ENCODE measurements at places on chromosomes 11 and 22. TPM values are rescaled to one million over a fixed set of nuclear protein-coding genes. Genes with fewer than 3 reads are reported as not detected.

DNA sequence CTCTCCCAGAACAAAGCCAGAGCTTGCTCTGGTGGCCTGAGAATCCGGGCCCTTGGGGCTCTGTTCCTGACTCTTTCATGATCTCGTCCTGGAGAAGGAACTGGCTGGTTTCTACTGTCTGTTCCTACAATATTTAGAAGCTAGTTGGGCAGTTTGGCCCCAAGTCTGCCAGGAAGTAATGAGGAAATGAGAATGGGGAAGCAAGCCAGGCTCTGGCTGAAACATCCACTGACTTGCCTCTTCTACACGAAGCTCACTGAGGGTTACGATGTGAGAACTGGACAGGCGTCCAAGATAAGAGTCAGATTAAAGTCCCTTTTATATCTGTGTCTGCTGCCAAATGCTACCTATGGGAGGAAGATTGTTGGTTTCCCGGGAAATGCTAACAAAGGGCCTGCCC is 110.0 kb upstream of the KIRREL3 start:
- DNase-seq = no peak

The SCUBE2 gene
- total RNA-seq = 3.1 TPM

The SCGB1A1 gene
- total RNA-seq = not detected

- DNase-seq = no peak
Measured at GRCh38 chr11:37394236-37394870, 796.3 kb upstream of the RAG2 start.

The OR52E6 gene
- not detected for total RNA-seq

The C11orf97 gene
- not detected for total RNA-seq

DNA sequence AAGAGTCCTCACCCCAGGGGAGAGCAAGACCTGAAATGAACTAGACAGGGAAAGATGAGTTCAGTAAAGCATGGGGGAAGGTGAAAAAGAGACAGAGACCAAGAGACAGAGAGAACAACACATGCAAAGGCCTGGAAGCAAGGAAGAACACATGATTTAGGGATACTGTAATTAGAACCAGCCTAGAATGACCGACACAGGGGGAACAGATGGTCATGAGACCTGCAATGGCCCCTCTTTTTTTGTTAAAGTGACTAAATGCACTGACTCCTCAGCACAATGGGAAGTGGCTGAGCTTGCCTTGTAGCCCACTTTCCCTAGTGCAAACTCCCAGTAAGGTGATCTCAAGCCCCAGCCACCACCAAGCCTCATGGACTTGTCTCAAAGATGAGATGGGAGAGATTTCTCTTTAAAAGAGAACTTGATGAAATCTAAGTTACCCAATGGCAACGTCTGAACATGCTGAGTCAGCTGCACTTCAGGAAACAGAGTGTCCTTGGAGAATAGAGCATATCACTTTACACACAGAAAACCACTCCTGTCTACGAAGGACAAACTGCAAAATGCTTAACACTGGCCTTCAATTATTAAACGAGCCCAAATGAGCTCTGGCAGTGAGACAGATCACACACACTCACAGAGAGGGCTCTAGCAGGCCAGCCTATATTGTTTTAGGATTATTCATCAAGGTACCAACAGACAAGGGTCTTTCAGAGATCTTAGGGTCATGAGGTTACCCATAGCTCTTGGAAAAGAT is 91.0 kb downstream of the SERGEF start:
- DNase-seq = no peak

The BTBD18 gene
- total RNA-seq = not detected

The PRG3 gene
- not detected for total RNA-seq

DNA sequence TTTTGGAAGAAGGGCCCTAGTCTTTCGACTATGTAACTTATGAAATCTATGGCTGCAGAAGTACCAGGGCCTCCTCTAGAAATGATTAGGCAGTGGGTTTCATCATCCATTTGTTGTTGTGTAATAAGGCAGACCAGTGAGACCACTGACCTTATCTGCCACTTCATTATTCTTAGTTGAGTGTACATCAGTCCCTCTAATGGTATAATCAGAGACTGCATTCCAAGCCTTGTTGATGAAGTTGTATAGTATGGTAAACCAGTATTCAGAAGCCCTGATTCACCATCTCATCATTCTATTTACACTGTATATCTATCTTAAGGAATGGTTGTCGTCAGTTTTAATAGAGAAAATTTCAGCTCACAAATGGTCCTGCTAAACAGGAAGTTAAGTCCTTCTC is 32.2 kb upstream of the GRIA4 start:
- no peak for DNase-seq

DNA sequence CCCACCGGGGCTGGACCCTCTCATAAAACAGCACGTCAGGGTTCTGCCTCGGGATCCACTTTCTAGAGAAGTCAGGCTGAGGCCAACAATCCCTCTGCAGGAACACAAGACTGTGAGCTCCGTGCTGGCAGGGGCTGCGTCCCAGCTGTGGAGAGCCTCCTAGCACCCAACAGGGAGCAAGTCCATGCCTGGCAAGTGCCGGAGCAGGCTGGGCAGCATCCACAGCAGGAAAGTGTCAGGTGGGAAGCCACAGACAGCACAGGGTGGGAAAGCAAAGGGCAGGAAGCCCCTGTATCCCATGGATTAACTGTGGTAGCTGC is 682.3 kb downstream of the TBC1D22A start:
- no peak for DNase-seq

The TRIM6 gene
- total RNA-seq = 7.7 TPM

The ARFIP2 gene
- total RNA-seq = 34.4 TPM

GRCh38 chr11:27055065-27055682 is 14.6 kb downstream of the BBOX1 start:
- DNase-seq = no peak

- no peak for DNase-seq
Measured at GRCh38 chr11:35265755-35266454, 126.9 kb downstream of the CD44 start.

GRCh38 chr22:27115410-27115809 is 458.0 kb downstream of the MIAT start:
- no peak for DNase-seq

DNA sequence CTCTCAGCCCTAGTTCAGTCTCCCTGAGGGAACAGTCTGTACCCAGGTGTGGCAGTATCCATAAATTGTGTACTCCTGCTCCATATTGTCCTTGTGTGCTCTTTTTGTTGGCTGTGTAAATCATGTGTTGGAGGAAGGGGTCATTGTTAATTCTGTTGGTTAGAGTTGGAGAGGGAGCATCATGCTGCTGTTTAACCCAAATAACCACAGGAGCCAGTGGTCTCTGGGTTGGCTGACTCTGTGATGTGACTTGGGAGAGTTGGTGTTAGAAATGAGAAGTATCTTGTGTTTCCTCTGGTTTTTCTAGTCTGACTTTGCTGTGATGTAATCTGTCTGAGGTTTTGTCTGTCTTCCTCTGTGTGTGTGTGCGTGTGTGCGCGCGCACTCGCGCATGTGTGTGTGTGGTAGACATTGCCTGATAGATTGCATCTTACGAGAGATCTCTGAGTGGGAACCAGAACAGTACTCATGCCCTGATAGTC is 30.5 kb downstream of the CTNND1 start:
- DNase-seq = no peak

- DNase-seq = no peak
Measured at GRCh38 chr11:6812390-6813005, 13.0 kb upstream of the OR6A2 start.

GRCh38 chr22:17159504-17159951 is 451 bp upstream of the HDHD5 start:
- no peak for DNase-seq

GRCh38 chr22:25888399-25889054 is 146.5 kb downstream of the MYO18B start:
- no peak for DNase-seq

The OR5B21 gene
- not detected for total RNA-seq

DNA sequence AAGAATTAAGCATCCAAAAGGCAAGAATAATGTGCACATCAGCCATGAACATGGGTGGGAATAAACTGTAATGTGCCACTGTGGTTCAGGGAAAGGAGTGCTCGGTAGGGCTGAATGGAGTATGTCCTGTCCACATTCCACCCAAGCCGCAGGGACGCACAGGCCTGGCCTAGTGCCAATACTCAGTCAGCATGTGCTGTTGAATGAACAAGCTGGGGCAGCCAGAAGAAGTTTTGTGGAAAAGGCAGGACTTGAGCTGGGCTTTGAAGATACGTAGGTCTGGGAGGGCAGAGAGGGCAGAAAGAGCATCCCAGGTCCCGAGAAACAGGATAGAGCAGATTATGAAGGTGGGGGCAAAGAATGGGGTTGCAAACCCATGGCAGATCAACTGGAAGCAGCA is 60.0 kb upstream of the PLET1 start:
- peak; percentile 32 for DNase-seq

GRCh38 chr11:71564430-71564829 is 933 bp upstream of the KRTAP5-10 start:
- no peak for DNase-seq

All from uterus (tissue), 4 donors.